ENCODE measurements at places on chromosomes 3 and 15.

DNA sequence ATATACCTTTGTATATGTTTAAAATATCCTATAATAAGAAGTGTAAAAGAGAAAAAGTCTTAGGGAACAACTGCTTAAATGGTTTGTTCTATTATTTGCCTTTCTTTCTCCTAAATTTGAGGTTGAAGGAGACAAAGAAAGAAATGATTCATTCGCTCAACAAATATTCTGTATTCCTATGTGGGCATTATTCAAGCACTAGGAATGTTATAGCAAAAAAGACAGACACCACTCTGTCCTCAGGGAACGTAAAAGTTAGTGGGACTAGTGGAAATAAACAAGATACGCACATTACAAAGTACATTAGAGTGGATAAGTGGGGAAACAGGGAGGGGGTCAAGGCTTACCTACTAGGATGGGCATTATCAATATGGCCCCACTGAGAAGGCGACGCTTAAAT, 332.2 kb downstream of the LPP start:
- DNase-seq, result peak; percentile 19

GRCh38 chr3:131735116-131735515, 232.3 kb upstream of the MRPL3 start:
- DNase-seq, result no peak

- no peak for DNase-seq
Measured at GRCh38 chr3:58994746-58995330, 55.0 kb downstream of the CFAP20DC start.

DNA sequence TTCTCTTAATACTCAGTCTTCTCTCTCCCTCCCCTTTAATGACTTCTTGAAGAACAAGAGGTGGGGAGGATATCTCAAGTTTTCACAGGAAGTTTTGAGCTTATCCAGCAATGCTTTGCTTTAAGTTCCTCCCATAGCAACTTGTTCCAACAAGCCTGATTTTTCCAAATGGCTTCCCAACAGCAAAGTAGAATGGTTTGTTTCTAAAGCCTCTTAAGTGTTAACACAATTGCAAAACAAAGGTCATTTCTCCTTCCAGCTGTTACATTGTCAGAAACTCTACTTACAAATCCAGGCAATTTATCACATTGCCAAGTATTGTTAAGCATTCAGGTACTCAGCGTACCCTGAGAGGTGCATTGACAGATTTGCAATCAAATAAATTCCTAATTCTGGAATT, 6.8 kb upstream of the ZNF770 start:
- DNase-seq, result no peak

DNA sequence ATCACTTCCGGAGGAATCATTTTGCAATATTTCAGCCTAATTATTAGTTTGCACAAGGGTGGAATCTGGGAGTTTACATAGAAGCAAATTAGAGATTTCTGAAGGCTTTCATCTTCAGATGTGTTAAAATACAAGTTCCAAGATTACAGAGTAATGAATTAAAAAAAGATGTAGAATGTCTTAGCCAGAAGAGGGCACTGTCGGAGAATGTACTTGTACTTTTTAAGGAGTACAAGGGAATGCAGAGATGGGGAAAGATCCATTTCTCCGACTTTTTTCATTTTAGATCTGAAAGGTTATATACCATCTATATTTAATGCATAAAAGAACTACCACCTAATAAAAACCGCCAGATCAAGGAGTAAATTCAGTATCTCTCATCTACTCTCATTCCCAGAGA, 43.1 kb upstream of the WDR5B start:
- DNase-seq, result peak; percentile 1

DNA sequence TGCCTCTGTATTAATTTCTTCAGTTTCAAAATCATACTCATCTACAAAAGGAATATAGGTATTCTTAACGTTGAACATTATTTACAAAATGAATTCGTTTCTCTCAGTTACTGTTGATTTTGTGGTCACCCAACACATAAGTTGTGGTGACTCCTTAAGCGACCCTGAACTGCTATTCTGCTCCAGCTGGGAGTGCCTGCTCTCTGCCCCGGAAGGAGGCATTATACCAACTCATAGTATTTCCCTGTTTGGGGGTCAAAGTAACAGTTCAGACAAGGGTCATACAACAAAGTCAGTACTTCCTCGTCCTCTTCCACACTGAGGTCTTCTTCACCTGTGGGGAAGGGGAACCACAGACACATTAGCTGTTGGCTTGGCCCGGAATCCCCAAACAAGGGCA, 75.7 kb upstream of the FAM3D start:
- no peak for DNase-seq

DNA sequence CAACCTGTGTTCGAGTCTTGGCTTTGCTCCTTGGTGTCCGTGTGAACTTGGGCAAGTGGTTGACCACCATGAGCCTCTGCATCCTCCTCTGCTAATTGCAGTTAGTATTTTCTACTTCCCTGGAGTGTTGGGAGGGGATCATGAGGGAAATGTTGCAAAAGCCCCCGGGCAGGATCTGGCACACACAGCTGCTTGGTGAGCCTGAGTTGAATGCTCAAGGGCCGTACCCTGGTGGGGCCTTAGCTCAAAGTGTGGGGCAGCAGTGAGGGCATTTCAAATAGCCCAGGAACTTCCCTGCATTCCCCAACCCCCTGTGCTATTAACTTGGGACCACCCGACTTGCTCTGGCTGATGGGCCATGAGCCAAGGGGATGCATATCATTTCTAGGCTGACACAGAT, 94.9 kb upstream of the SLC6A11 start:
- no peak for DNase-seq

- no peak for DNase-seq
Measured at GRCh38 chr3:66394753-66395249, 106.0 kb downstream of the LRIG1 start.

- DNase-seq, result no peak
Measured at GRCh38 chr15:71889385-71889784, 79.0 kb downstream of the NR2E3 start.

- DNase-seq, result no peak
Measured at GRCh38 chr3:41176596-41176995, 22.7 kb upstream of the CTNNB1 start.

DNA sequence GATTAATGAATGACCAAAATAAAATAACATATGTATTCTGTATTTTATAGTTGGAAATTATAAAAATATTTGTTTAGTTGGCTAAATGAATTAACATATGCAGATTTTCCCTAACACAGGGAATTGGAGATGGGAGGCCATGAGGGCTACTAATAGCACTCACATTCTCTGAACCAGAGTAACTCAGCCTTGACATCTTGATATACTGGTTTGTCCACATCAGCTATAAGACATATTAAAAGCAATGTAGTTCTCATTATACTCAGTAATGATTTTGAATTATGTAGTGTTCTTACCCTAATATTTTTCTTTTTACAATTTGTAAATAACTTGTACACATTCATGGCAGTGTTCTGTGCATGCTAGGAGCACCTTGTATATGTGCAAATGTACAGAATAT, 255.9 kb downstream of the EPHA6 start:
- DNase-seq, result no peak

DNA sequence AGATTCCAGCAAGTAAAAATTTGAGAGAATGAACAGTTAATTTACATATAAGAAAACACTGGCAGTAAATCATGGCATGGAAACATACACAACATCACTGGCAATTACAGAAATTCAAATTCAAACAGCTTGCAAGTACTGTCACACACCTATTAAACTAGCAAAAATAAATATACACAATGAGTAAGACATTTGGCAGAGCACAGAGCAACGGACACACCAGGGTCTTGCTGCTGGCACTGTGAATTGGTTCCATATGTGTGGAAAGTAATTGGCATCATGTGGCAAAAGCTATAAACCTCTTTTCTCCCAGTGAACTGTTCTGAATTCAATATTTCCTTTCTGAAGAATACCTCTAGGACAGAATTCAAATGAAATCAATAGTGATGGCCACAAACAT, 78.3 kb downstream of the LRRK1 start:
- DNase-seq, result peak; percentile 54

DNA sequence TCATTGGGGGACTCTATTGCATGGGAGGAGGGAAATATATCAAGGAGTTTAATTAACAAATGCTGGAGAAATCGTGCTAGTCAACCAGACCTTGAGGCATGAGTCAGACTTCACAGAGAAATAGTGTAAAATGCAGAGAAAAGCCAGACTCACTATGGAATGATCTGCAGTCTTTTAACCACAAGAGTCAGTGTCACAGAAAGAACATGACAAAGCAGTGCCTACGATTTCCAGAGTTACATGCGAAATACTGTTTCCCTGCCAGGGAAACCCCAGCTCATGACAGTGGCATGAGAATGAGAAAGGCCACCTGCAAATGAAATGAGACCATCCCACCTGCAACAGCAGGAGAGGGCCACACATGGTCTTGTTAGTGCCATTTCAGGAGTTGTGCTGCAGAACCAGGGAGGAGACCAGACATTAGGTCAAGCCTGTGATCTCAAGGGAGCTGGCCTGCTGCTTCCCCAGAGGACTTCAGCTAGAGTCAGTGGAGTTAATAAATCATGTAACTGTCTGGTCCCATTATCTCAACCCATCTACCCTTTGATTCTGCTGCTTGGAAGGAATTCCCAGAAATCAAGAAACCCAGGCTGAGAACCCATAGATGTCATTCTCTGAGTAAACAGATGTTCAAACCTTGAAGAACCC, 79.0 kb downstream of the ERC2 start:
- no peak for DNase-seq

DNA sequence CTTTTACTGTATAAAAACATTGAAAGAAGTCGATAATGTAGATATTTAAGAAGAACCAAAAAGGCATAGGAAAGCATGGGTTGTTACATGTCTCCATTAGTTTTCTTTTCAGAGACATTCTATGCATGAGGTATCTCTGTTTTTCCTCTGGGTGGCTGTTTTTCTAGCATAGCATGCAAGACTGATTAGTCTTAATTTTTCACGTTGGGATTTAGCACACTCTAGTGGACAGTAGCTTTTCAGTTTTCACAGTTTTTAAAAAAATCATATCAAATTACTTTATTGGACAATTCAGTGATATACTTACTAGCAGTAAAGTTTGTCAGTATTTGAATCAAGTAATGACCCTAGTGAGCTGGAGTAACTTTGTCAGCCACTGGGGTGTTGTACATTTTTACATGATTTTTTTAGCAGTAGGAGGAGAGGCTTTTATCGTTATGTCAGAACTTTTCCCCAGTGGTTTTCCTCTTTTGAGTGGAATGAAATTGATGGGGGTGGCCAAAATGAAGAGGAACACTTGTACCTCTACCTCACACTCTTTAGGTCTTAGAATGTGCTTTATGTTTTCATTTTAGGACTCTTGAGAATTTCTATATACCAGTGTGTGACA, 57.2 kb downstream of the SEC22A start:
- DNase-seq, result peak; percentile 26

DNA sequence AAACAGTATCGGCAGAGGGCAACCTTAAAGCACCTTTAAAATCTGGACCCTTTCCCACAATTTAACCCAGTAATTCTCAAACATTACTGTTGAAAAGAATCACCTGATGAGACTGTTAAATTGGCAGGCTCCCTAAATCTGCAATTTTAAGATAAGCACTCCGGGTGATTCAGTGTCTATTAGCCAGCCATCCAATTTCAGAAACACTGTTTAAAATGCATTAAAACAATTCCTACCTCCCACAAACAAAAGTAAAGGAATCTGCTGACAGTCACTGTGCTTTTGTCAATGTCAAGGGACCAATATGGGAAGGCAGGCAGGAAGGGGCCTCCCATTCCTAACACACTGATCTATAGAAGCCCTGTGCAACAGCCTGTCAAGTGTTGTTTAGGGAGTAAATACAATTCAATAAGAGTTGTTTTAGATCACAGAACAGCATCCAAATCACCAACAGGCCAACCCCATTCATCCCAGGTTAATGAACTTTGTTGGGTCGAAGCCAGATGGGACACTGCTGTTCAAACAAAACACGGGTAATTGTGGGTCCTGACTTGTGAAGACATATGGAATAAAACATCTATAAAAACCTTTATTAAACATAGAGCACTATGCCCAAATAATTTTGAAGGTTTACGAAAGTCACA, 21.4 kb downstream of the SIAH2 start:
- no peak for DNase-seq

- no peak for DNase-seq
Measured at GRCh38 chr3:195425849-195426248, 17.0 kb downstream of the ACAP2 start.

- no peak for DNase-seq
Measured at GRCh38 chr3:131728898-131729642, 226.3 kb upstream of the MRPL3 start.

DNA sequence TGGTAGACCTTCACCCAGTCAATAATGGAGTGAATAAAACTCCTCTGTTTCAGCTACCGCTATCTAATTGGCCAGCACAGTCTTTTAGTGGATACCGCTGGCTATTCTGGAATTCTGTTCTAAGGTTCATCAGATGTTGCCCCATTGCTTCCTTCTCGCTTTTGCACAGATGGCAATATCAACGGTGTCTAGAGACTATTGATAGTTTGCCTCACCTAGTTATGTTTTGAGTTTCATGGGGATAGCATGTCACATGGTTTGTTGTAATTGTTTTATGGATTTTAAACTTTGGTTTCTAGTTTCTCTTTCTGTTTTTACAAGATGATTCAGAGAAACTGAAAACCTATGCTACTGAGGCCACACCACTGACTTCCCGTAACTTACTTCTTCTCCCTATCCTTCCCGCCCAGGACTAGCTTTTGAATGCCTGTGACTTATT, 2.0 kb downstream of the XRN1 start:
- DNase-seq, result peak; percentile 5

GRCh38 chr3:175059788-175060187, 200.7 kb downstream of the NAALADL2 start:
- DNase-seq, result no peak

DNA sequence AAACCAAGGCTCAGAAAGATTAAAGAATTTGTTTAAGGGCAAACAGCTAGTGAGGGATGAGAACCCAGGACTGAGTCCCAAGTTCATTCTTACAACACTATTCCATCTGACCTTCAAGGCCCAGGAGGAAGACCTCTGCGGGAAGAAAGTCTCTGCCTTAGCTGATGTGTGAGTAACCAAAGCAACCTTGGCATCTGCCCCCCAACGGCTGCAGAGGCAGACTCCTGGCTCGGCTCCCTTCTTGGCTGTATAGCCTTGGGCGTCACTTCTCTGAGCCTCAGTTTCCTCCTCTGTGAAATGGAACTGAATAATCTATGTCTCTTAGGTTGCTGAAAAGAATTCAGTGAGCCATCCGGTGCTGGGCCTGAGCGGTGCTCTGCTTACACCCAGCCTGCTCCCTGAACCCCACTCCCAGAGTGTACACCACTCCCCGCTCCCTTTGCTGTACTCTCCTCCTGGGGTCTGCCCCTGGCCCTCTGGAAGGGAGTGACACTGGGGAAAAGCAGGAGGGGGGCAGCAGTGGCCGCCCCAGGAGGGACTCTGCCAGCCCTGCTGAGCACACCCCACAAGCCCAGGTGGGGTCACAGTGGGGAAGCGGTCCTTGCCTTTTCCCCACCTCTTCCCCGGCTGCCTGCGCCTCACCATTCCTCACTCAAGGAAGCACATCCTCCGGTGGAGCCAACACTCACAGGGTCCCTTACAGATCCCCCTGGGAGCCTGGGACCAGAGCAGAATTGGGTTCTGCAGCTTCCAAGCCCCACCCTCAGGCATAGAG, 97.3 kb downstream of the IQSEC1 start:
- no peak for DNase-seq

- DNase-seq, result no peak
Measured at GRCh38 chr3:171187706-171188290, 161.3 kb upstream of the SLC2A2 start.

Measured in GM04503 (cell line).